ENCODE measurements at places on chromosomes 1 and 21. TPM values are rescaled to one million over a fixed set of nuclear protein-coding genes. Genes with fewer than 3 reads are reported as not detected.

CFHR5 gene
- not detected for total RNA-seq

IL12RB2 gene
- 159 TPM for total RNA-seq

LIN28A gene
- not detected for total RNA-seq

NTNG1 gene
- not detected for total RNA-seq

INAVA gene
- not detected for total RNA-seq
